Activated CD8-positive, alpha-beta memory T cell treated with anti-CD3 and anti-CD28 coated beads, Interleukin-2, amount 50 U/mL, for 4 hours (primary cell): ENCODE measurements at places on chromosomes 4 and X.

DNA sequence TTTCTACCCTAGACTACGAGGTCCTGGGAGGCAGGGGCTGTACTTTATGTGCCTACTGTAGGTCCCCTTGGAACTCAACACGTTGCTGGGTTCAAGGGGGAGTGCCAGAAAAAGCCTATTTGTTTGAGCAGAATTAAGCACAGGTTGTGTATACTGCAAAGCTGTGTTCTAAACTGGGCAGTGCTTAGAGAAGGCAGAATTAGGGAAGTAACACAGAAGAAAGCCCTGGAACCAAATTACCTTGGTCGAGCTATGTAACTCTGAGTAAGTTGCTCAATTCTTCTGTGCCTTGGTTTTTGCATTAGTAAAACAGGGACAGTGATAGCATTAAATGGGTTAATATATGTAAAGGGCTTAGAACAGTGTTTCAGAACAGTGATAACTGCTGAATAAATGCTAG lies 245.0 kb upstream of the SFRP2 start:
- DNase-seq, result no peak

- no peak for DNase-seq
These were observed 83.5 kb downstream of the LNX1 start for GRCh38 chr4:53507671-53508286.

DNA sequence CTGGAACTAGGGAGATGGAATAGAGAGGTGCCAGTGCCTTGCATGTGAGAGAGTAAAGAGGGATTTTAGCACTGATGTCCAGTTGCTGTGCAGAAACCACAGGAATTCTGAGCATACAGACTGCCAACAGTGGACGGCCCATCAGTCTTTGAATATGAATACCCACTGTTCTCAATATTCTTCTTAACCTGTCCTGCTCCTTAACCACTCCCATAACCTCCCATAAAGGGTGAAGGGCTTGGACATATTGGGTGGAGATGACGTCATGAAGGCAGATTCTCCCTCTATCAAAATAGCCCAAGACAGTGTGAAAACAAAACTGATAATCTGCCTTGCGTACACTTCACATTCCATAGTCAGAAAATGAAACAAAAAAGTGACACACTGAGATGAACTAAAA lies 1313.7 kb upstream of the PABPC4L start:
- DNase-seq, result no peak

GRCh38 chrX:12308420-12308819 lies 170.1 kb downstream of the FRMPD4 start:
- no peak for DNase-seq
